ENCODE measurements at places on chromosomes 2 and 18. TPM values are rescaled to one million over a fixed set of nuclear protein-coding genes. Genes with fewer than 3 reads are reported as not detected.

SERPINB12 gene
- total RNA-seq, result not detected

MORN2 gene
- total RNA-seq, result 19.3 TPM

SCYGR1 gene
- total RNA-seq, result not detected

C2orf78 gene
- total RNA-seq, result not detected

All from fibroblast of lung (primary cell).